ENCODE measurements at places on chromosomes 2 and 18.
A peak's percentile ranks its signal among the peaks of the same experiment; 100 is the strongest.

GRCh38 chr2:173149491-173149890 is 73.8 kb downstream of the MAP3K20 start:
- no peak for DNase-seq

- no peak for DNase-seq
Observed at GRCh38 chr2:37449761-37450296, 105.4 kb downstream of the QPCT start.

- no peak for DNase-seq
Observed at GRCh38 chr18:62741584-62741983, 26.2 kb downstream of the PHLPP1 start.

DNA sequence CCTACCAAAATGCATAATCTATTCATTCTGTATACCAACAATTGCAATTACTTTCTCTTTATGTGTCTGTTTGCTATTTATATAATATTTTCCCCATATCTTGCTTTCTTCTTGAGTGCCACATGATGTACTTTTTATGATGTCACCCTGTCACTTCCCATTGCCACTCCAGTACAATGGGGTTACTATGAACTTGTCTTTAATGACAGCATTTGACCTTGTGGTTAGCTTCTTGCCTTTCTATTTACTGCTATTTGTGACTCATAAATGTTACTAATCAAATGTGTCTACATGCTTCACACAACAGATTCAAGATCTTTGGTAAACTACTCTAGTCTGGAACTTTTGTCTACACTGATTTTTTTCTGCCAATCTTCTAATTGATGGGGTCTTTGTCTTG is 486.3 kb downstream of the NR4A2 start:
- no peak for DNase-seq

GRCh38 chr2:39379643-39380524 is 57.2 kb downstream of the MAP4K3 start:
- DNase-seq: no peak

DNA sequence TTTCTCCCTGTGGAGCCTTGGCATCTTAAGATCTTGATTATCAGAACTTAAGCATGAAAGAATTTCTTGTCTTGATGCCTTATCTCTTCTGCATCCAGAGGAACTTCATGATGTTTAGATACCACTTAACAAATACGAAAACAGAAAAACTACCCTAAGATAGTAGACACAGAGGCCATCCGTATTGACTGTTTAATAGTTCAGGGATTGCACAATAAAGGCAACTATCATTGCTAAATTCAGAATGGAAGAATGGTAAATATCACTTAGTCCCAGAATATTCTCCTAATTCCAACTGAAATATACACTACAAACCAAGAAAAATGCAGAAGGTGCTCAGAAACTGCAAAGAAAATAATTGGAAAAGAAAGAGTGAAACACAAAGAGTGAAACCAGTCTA is 214.6 kb upstream of the VWC2L start:
- DNase-seq: no peak

- no peak for DNase-seq
Observed at GRCh38 chr18:41842886-41843285, 112.1 kb upstream of the PIK3C3 start.

DNA sequence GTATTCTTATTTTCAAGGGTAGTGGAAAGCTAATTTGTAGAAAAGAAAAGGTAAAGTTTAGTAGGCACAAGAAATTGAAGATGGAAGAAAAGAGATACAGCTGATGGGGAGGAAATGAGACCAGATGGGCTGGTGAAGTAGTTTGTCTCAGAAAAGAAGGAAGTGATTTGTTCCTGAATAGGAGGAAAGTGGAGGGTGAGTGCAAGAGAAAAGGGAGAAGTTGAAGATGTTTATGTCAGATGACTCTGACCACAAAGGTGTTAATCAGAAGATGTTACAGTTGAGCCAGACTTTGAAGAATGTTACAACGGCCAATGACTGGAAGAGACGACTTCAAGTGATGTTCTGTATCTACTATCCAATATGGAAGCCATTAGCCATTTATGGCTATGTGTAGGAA is 21.2 kb downstream of the ZSCAN30 start:
- DNase-seq: no peak

DNA sequence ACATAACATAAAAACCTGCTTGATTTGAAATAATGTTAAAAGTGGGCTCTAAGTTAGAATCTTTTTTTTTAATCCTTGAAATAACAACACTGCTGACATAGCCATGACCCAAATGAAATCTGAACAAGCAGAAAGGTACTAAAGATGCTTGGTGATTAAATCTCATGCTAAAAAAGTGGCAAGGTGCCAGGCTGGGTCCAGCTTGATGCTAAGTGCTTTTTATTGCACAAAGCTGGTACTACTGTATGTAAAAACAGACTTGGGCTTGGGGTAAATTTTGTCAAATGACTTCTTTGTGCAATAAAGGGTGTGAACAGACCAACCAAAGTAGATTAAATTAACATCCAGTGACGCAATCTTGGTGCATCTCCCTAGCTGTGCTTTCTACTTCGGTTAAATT is 13.4 kb downstream of the BCL11A start:
- DNase-seq: no peak

- no peak for DNase-seq
Observed at GRCh38 chr18:22683786-22684185, 249.3 kb upstream of the RBBP8 start.

- DNase-seq: no peak
Observed at GRCh38 chr2:168530982-168531622, 75.0 kb downstream of the CERS6 start.

DNA sequence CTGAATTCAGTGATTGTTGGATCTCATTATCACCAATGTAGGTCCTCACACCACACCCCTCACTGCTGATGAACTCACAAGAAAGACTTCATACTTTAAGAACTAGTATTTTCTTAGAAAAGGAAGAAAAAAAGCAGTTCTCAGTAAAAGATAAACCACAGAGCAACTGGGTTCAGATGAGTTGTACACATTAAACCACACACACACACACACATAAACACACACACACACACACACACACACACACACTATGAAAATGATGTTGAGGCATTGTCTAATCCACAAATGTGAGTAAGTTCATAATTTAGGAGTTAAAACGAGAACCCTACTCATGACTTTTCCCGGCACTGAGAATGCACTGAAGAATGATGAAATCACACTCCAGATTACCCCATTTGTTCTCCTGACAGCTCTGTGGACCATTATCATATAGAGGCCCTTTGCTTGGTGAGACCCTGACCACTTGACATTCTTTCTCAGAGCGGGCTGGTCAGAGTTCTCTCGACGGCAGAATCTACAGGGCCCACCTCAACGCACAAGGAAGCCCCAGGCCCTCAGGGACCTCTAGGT is 106.2 kb downstream of the BCL2 start:
- DNase-seq: no peak

GRCh38 chr18:38572554-38573111 is 1007.0 kb upstream of the CELF4 start:
- DNase-seq: no peak

DNA sequence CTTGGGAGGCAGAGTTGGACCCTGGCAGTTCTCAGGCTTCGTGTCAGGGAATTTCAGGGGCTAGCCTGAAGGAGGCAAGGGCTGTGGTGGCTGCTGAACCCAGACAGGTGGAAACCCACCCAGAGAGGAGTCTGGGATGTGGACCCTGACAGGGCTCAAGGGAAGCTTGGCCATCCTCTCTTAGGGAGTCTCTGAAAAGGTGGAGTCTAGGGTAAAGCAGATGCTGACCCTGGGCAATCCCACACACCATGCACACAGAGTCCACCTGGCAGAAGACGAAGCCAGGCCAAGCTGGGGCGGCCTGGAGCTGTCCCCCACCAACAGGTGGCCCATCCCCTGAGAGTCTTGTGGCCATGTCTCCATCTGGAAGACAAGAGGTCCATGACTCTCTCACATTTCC is 41.2 kb upstream of the TEX51 start:
- DNase-seq: no peak

DNA sequence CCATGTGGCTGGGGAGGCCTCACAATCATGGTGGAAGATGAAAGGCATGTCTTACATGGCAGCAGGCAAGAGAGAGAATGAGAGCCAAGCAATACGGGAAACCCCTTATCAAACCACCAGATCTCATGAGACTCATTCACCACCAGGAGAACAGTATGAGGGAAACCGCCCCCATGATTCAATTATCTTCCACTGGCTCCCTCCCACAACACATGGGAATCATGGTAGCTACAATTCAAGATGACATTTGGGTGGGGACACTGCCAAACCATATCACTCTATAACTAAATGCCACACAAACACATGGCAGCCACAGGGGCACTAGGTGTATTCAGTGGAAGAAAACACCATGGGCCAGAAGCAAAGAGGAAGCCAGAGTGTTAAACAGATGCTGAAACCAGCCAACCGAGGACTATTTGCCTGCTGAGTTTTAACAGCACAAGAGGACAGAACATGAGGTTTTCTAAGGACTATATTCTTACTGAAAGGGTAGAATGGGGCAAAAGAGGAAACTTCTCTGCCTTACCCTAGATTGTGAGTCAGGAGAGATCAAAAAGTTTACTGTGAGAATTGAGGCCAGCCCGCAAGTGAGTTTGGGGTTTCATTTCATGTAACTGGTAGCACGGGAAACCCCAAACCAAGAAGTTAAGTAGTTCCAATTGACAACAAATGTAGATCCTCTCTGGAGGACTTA is 49.2 kb downstream of the SIGLEC15 start:
- no peak for DNase-seq

DNA sequence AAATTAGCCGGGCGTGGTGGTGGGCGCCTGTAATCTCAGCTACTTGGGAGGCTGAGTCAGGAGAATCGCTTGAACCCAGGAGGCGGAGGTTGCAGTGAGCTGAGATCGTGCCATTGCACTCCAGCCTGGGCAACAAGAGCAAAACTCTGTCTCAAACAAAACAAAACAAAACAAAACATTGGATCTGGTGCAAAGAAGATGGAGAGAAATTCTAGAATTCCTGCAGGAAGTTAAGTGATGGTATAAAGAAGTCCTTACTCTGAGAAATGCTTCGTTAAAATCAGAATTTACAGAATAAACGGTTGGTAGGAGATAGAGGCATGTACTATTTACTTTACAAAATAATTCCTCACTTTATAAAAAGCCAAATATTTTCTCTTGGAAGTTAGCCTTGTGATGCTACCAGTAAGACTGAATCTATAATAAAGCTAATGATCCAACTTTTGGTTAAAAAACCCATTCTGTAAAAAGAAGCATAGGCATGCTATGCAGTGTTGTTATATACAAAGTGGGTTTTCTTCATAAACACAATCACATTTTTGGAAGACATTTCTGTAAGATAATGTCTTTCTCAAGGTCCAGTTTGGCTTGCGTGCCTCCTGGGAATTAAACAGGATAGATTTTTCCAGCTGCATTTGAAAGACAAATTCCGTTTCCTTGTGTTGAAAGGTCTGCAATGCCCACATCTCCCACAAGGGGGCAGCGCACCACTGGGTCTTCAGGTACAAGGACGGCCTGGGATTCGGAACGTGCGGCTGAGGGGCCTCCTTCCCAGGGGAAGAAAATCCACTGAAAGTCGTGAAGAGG is 35.6 kb upstream of the PNO1 start:
- peak; percentile 73 for DNase-seq

DNA sequence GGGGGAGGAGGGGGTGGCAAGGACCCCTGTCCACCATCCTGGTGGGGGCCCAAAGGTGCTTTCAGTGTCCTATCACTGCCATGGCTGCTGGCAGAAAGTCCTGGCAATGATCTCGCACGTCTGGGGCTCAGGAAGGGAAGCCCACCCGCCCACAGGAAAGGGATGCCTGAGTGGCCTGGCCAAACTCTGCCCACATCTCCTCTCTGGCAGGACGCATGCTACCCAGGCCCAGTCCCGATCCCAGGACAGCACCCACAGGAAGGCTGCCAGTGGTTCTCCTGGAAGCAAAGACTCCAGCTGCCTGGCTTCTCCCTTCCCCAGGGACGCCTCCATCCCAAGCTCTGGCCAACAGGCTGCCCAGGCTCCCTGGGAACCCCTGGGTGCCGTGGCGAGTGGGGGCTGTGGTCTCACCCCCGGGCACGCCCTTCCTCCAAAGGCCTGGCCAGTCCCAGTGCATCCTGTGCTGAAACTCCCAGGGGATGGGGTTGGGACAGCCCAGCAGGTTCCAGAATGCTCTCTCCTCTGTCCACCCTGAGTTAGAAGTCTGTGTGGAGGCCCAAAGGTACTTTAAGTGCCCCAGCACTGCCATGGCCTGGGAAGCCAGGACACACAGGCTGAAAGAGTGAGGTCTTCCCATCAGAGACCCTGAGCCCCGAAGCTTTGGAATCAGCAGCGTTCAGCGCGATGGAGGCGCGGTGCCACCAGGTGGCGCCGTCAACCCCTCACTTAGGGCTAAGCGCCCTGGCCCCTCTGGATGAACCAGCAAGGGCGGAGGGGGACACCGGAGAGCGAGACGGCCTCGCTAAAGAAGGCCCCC is 29.8 kb upstream of the TAF1B start:
- DNase-seq: peak; percentile 55

- DNase-seq: no peak
Observed at GRCh38 chr18:8944871-8945245, 157.6 kb upstream of the NDUFV2 start.

DNA sequence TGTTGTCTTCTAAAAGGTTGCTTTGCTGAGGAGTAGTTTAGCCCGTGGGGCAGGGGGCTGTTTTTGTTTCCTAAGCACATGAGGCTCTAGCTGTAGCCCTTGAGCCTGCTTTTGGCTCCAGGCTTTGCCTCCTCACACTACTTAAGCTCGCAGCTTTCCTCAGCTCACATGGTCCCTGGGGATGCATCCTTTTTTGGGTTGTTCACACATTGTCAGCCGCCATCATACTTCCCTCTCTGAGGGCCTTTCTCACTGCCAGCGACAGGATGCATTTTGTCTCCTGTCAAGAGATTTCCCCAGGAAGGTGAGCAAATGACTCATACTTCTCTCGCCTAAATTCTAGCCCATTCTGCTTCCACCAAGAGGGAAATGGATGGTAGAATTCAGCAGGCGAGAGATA is 279.5 kb upstream of the PKDCC start:
- no peak for DNase-seq

DNA sequence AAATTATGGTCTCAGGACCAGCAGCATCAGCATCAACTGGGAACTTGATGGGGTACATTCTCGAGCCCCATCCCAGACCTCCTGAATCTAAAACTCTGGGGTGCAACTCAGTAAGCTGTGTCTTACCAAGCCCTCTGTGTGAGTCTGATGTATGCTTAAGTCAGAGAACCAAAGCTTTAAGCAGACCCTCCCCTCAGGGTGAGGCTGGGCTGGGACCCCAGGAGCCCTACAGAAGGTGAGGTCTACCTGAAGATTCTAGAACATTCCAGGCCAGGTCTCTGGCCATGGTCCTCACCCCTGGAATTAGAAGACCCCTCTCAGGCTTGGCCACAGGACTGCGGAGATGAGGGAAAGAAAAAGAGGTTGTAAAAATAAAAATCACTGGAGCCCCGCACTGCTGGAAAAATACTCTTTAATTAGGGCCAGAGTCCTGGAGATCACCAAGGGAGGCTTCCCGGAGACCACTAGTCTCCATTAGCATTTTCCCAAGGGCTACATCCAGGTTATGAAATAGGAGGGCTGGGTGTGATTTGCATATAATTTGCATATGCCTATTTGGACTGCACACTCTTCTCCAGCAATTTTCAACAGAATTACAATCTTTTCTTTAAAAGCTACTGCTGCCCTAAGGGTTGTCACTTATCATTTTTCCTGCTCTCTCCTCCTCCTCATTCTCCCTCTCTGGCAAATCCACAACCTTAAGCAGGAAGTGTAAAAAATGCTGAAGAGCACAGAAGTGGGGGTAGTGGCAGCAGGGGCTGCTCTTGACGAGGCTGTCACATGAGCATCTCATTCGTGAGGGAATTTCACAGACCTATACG is 100.2 kb downstream of the ZBTB7C start:
- no peak for DNase-seq

All from activated naive CD4-positive, alpha-beta T cell (primary cell).